ENCODE measurements at places on chromosomes 3 and 15. TPM values are rescaled to one million over a fixed set of nuclear protein-coding genes. Genes with fewer than 3 reads are reported as not detected.

The CHAC1 gene
- 5.3 TPM for total RNA-seq

The IL20RB gene
- total RNA-seq: 3.6 TPM

The CLEC3B gene
- 109 TPM for total RNA-seq

The RPP14 gene
- total RNA-seq: 13.0 TPM

The CLSTN2 gene
- total RNA-seq: 18.0 TPM

The SOX14 gene
- total RNA-seq: not detected

The ASB14 gene
- total RNA-seq: not detected

The NDN gene
- total RNA-seq: 52.4 TPM

The TRAIP gene
- 2.6 TPM for total RNA-seq

The NR1I2 gene
- total RNA-seq: not detected

The CA12 gene
- total RNA-seq: 29.7 TPM

The ABHD17C gene
- 8.3 TPM for total RNA-seq

The C3orf49 gene
- total RNA-seq: not detected

The GOLGA6A gene
- not detected for total RNA-seq

The ITPKA gene
- 0.33 TPM for total RNA-seq

The PRSS50 gene
- not detected for total RNA-seq

The TMEM108 gene
- 3.6 TPM for total RNA-seq

The CDHR4 gene
- total RNA-seq: 0.26 TPM

The RTP4 gene
- 1.8 TPM for total RNA-seq

The MUC20 gene
- 4.5 TPM for total RNA-seq

The TRPM1 gene
- not detected for total RNA-seq

The GLDN gene
- 23.0 TPM for total RNA-seq

The BMF gene
- 6.0 TPM for total RNA-seq

The SNURF gene
- total RNA-seq: 21.4 TPM

The AGBL1 gene
- total RNA-seq: not detected

The GOLGA6L4 gene
- total RNA-seq: 12.4 TPM

The LRTM1 gene
- total RNA-seq: not detected

The LRRK1 gene
- 20.0 TPM for total RNA-seq

The ARHGAP31 gene
- total RNA-seq: 29.1 TPM

The CADM2 gene
- 1.8 TPM for total RNA-seq

The GOLGA8N gene
- 38.9 TPM for total RNA-seq

The CACNA1D gene
- total RNA-seq: 7.4 TPM

The P2RY14 gene
- total RNA-seq: 1.1 TPM

The GOLGA8G gene
- not detected for total RNA-seq

The IL5RA gene
- total RNA-seq: not detected

The TRIM42 gene
- not detected for total RNA-seq

The ZBED2 gene
- not detected for total RNA-seq

The GRAMD1C gene
- total RNA-seq: 2.4 TPM

The C15orf61 gene
- 3.0 TPM for total RNA-seq

The SLC51B gene
- not detected for total RNA-seq

The ISLR gene
- total RNA-seq: 62.2 TPM

The PRKCD gene
- total RNA-seq: 33.4 TPM

The TMCO5A gene
- not detected for total RNA-seq

The CRABP1 gene
- total RNA-seq: 1.9 TPM

The ARRDC4 gene
- 24.5 TPM for total RNA-seq

The CBLB gene
- total RNA-seq: 126 TPM

The KLHL40 gene
- not detected for total RNA-seq

The CCDC71 gene
- total RNA-seq: 13.2 TPM

The STAC gene
- 14.2 TPM for total RNA-seq

The KBTBD8 gene
- 3.1 TPM for total RNA-seq

The PLA2G4F gene
- total RNA-seq: not detected

The TGM5 gene
- total RNA-seq: not detected

The SLC6A1 gene
- 2.3 TPM for total RNA-seq

The ETV5 gene
- total RNA-seq: 34.0 TPM

The CRYGS gene
- total RNA-seq: 7.5 TPM

The RASL12 gene
- 86.9 TPM for total RNA-seq

The CD96 gene
- total RNA-seq: 1.8 TPM

The EXD1 gene
- not detected for total RNA-seq

The MEIS2 gene
- total RNA-seq: 58.7 TPM
